ENCODE measurements at places on chromosomes 5 and 9. TPM values are rescaled to one million over a fixed set of nuclear protein-coding genes. Genes with fewer than 3 reads are reported as not detected.

Gene ITK
- total RNA-seq: 0.08 TPM

Gene PCDHGB6
- 0.09 TPM for total RNA-seq

Gene OR1Q1
- not detected for total RNA-seq

Gene ALDH1A1
- total RNA-seq: 5,218 TPM

Gene SAP30L
- total RNA-seq: 26.6 TPM

Gene CDHR2
- 0.06 TPM for total RNA-seq

Gene C1QTNF3
- 0.18 TPM for total RNA-seq

Gene LCP2
- not detected for total RNA-seq

Gene SLC9A3
- 2.2 TPM for total RNA-seq

Gene NPR3
- total RNA-seq: 14.7 TPM

Gene TSSK1B
- not detected for total RNA-seq

Gene PCDHB9
- total RNA-seq: 0.09 TPM

Gene UBE2QL1
- 4.6 TPM for total RNA-seq

Gene MOB3B
- total RNA-seq: 11.9 TPM

Gene C9
- not detected for total RNA-seq

Gene SCGB3A2
- not detected for total RNA-seq

Gene PCBD2
- total RNA-seq: 10.8 TPM

Gene COL27A1
- 7.8 TPM for total RNA-seq

Gene CATSPER3
- 0.15 TPM for total RNA-seq

Gene OR2K2
- not detected for total RNA-seq

Gene PCDHA9
- total RNA-seq: not detected

Gene MAML1
- total RNA-seq: 17.1 TPM

Gene NEUROG1
- not detected for total RNA-seq

Gene PIP5KL1
- 1.1 TPM for total RNA-seq

Gene SMC5
- total RNA-seq: 15.1 TPM

Gene FAM153A
- not detected for total RNA-seq

Gene NUTM2G
- not detected for total RNA-seq

Gene IDNK
- total RNA-seq: 6.4 TPM

Gene LVRN
- 0.03 TPM for total RNA-seq

Gene SHOC1
- not detected for total RNA-seq

Gene SLC6A18
- not detected for total RNA-seq

Gene MSX2
- total RNA-seq: 4.9 TPM

Gene GFPT2
- total RNA-seq: 49.7 TPM

Gene WDR31
- 0.96 TPM for total RNA-seq

Gene CER1
- total RNA-seq: not detected

Gene IL33
- total RNA-seq: 0.61 TPM

Gene STKLD1
- total RNA-seq: 0.64 TPM

Gene GDNF
- 0.05 TPM for total RNA-seq

Gene CDH10
- total RNA-seq: 0.05 TPM

Gene CCDC152
- not detected for total RNA-seq

Gene LARP1
- total RNA-seq: 143 TPM

Gene C9orf153
- total RNA-seq: 0.34 TPM

Gene GMCL2
- total RNA-seq: not detected

Gene NR5A1
- 0.17 TPM for total RNA-seq

Gene OGN
- total RNA-seq: not detected

Gene BARHL1
- total RNA-seq: 0.03 TPM

Gene OMD
- total RNA-seq: not detected

Gene F2RL1
- total RNA-seq: 227 TPM

Gene OR1L8
- not detected for total RNA-seq

Gene SLC36A3
- not detected for total RNA-seq

Gene KIF12
- 1.8 TPM for total RNA-seq

Gene IL31RA
- 1.2 TPM for total RNA-seq
